Myocyte (in vitro differentiated cells): ENCODE measurements at places on chromosomes 2 and 18. TPM values are rescaled to one million over a fixed set of nuclear protein-coding genes. Genes with fewer than 3 reads are reported as not detected.

Gene LRRC30
- total RNA-seq, result not detected in 2 replicates

Gene FKBP7
- total RNA-seq, result 27.2 and 32.4 TPM in 2 replicates

Gene HOXD13
- not detected in 2 replicates for total RNA-seq

DNA sequence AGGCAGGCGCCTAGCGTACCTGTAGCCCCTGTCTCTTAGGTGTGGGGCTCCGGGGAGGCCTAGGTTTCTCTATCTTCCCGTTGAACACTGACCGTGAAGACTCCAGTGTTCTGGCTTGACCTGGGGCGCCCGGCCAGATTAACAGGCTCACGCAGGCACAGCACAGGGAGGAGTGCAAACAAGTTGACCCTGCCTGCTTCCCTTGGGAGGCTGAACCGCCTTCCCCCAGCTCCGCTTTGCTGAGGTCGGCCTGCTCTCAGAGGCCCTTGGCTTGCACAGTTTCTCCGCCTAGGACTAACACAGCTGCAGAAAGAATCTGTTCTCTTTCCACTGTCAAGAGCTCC, 567 bp downstream of the PCYOX1 start:
- peak; percentile 40 for DNase-seq

Gene MAL
- total RNA-seq, result 1.6 and 2.2 TPM in 2 replicates

DNA sequence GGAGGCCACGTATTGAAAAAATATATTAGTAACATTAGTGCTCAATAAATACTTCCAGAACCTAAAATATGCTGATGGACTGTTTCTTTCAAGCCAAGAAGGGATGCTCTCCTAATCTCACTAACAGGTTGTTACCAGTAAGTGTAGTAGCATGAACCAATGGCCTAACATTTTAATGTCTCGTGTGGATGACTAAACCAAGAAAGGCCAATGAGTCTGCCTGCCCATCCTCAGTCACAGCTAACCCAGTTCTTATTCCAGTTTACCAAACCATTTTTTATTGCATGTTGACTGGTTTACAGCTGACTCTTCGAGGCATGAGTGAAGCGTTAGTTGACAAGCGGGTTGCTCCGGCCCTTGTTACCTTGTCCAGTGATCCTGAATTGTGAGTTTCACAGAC, 45.1 kb upstream of the TNFRSF11A start:
- DNase-seq, result no peak

DNA sequence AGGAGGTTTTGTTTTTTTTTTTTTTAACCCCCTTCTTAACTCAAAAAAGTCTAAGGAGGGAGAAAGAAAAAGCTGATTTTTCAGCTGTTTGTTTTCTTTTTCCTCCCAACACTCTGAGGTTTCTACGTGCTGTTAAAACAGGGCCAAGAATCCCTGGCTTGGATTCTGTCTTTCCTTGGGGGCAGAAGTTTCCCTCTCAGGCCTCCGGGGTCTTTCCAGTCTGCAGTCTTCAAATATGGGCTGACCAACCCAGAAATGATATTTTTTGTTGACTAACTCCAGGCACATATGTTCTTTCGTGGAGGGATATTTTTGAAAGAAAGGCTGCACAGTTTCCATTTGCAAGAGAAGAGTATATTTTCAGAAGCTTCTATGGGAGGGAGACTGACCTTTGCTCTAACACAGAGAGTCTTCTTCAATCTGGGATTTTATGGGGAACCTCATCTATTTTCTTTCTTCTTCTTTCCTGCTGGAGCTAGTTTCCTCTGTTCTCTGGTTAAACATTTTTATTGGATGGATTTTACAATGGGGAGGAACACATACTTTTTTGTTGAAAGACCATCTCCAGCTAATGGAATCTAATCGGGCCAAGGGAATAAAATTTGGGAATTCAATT, 93.3 kb upstream of the SPRED2 start:
- DNase-seq, result no peak

Gene CYTIP
- total RNA-seq, result 1.9 and 2.4 TPM in 2 replicates

GRCh38 chr18:68262690-68263294, 452.1 kb downstream of the TMX3 start:
- DNase-seq, result no peak

- no peak for DNase-seq
These were observed 27.3 kb downstream of the ZAP70 start for GRCh38 chr2:97740590-97741182.

DNA sequence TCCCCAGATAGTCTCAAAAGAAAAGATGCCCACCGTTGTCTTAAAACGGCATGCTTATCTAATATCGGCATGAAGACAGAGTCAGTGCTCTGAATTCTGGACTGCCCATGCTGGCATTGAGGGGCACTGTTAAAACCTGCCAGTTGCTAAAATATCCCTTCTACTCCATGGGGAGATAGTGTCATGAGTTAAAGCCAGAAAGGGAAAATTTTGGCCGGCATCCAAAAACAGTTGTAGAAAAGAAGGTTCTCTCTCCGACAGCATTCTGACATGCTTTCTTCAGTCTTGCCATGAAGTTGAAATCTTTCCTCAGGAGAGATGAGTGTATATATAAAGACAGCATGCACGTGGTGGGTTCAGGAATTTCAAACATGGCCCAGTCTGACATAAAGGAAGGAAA, 401.3 kb upstream of the PIK3C3 start:
- no peak for DNase-seq

GRCh38 chr18:48724939-48725338, 186.1 kb downstream of the CTIF start:
- DNase-seq, result no peak

Gene ATP6V1B1
- 1.7 and 3.8 TPM in 2 replicates for total RNA-seq

Gene TMEM198
- 5.8 and 9.0 TPM in 2 replicates for total RNA-seq

Gene FHL2
- total RNA-seq, result 42.0 and 47.4 TPM in 2 replicates

GRCh38 chr2:102606353-102606752, 13.0 kb upstream of the SLC9A2 start:
- DNase-seq, result peak; percentile 29
